ENCODE measurements at places on chromosomes 6 and 20.

GRCh38 chr6:2055911-2056310 lies 189.5 kb downstream of the GMDS start:
- no peak for DNase-seq

- DNase-seq = no peak
Measured at GRCh38 chr6:10363911-10364310, 51.0 kb downstream of the TFAP2A start.

DNA sequence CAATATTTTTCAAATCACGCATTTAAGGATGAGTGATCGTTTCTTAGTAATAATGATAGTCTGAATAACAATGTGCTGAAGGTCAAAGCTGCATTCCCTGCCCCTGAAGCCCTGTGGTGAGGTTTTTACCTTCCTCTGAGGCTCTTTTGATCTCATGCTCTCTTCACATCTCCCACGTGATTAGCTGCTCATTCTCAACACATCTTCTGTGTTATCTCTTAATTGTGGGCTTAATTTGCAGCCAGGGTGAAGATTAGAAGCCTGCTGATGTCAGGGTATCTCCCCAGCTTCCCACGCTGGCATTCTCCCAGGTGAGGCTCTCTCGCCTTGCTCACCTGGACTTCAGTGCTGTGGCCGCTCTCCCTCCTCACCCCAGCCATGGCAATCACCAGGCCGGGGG lies 109.7 kb upstream of the FOXQ1 start:
- no peak for DNase-seq

- no peak for DNase-seq
Measured at GRCh38 chr20:20489648-20490341, 121.9 kb downstream of the INSM1 start.

GRCh38 chr20:32830437-32830836 lies 10.7 kb downstream of the MAPRE1 start:
- no peak for DNase-seq

DNA sequence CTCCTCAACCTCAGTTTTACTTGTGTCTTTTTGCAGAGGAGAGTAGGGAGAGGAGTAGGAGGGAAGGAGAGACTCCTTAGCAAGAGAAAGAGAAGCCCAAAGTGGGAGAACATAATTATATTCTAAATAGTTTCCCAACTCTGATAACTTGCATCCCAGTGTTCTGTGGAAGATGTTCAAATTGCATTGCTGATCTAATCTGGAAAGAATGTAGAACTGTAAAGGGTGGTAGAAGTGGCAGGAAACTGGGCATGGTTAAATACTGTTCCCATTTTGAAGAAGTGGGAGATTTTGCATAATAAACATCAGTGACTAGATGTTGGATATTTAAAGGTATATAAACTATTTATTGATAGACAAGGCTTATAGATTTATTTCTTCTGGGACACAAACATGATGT lies 42.6 kb upstream of the HMGN3 start:
- no peak for DNase-seq

DNA sequence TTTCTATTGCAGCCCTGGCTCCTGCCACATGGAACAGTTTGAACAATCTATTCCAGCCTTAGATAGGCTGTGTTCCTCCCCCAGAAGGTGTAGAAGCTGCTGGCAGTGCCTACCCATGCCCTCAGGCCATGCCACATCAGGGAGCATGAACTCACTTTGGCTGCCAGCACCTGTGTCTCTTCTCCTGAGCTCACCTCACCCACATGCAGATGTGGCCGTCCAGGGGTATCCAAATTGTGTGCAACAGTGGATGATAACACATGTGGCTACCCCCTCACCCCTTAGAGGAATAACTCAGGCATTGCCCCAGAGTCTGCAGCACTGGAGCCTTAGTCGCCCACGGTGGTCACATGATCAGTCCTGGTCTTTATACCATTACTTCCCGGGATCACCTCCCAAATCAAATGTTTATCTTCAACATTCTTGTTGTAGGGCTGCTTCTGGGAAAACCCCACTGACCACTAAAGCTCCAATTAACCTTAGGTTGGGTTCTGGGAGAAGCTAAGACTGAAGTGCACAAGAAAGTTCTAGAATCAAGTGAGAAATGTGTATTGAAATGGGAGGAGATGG lies 110.4 kb downstream of the BANF2 start:
- DNase-seq = no peak

DNA sequence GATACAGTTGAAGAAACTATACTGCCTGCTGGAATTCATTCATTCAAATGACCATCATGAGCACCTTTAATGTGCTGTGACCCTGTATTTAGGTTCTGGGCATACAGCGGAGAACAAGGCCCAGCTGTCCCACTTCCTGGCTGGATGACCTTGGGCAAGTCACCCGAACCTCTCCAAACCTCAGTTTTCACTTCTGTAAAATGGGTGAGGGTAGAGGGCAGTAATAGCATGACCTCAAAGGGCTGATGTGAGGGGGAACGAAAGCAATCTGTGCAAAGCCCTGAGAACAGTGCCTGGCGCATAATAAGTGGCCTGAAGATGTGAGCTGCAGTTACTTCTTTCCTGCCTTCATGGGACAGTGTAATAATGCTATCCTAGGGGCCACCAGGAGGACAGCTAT lies 20.5 kb upstream of the AAR2 start:
- DNase-seq = no peak

GRCh38 chr20:21808863-21809664 lies 103.6 kb downstream of the PAX1 start:
- no peak for DNase-seq

DNA sequence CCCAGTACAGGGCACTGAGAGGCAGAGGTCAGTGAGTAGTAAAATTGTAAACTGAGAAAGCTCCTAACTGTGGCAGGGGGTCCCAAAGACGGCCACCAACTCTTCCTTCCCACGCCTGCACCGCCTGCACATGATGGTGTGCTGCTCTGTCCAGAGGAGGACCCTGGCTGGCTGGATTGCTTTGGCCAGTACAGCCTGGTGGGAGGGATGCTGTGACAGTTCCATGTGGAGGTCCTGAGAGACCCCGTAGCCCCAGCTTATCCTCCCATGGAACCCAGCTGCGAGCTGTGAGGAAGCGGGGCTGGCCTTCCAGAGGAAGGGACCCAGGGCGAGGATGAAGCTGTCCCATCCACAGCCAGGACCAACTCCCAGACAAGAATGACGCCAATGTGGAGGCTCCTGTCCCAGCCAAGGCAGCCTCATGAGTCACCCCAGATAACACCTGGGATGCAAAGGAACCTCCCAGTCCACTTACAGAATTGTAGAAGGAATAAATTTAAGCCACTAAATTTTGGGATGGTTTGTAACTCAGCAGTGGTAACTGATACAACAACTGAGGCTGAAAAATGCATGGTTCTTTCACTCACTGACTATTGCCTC lies 2.0 kb upstream of the ACSS1 start:
- no peak for DNase-seq

DNA sequence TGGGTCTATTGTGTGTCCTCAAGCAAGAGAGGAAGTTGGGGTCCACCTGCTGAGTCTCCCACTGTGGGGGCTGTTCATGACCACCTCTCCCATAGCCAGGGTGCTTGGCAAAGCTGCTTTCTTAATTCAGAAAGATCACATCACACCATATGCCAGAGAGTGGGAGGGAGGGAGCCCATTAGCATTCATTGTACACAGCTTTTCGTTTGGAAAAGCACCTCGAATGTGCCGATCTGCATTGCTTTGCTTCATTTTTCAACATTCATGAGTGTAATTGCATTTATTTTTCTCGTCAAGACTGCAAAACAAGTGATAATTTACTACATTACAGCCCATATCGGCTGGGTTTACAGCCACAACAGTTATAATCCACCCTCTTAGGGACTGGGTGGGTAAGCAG lies 327.3 kb downstream of the PTPRT start:
- DNase-seq = no peak

- DNase-seq = no peak
Measured at GRCh38 chr6:7542874-7543624, 1.6 kb downstream of the DSP start.

DNA sequence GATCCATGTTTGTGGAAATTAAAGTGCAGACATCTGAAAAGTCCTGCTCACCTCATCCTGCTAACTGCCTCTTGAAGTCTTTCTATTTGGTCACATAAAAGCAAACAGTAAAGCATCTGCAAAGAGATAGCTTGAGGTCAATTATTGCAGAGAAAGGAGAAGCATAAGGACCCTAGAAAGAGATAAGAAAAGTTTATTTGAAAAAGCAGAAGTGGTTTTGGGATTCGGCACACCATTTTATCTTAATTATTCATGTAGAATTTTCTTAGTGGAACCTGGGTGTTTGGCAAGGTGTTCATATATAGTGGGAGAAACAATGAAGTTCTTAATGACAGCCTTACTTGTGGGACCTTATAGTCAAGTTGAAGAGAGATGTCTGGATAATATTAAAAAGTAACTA lies 280.8 kb downstream of the CENPW start:
- DNase-seq = no peak

DNA sequence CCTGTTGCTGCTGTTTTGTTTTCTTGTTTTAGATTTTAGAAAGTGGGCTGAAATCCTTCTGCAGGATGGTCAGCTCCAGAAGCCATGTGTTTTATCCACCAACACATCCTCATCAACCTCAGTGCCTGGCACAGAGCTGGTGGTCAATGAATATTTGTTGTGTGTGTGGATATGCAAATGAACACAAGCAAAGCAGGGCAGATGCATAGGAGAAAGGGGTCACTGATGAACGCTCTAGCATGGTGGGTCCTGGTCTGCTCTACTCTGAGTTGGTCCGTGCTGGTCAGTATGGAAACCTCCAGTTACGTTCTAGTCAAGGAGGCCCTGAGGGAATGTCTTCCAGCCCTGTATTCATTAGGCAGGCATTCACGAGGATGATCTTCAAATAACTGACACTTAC lies 682.5 kb downstream of the QKI start:
- no peak for DNase-seq

DNA sequence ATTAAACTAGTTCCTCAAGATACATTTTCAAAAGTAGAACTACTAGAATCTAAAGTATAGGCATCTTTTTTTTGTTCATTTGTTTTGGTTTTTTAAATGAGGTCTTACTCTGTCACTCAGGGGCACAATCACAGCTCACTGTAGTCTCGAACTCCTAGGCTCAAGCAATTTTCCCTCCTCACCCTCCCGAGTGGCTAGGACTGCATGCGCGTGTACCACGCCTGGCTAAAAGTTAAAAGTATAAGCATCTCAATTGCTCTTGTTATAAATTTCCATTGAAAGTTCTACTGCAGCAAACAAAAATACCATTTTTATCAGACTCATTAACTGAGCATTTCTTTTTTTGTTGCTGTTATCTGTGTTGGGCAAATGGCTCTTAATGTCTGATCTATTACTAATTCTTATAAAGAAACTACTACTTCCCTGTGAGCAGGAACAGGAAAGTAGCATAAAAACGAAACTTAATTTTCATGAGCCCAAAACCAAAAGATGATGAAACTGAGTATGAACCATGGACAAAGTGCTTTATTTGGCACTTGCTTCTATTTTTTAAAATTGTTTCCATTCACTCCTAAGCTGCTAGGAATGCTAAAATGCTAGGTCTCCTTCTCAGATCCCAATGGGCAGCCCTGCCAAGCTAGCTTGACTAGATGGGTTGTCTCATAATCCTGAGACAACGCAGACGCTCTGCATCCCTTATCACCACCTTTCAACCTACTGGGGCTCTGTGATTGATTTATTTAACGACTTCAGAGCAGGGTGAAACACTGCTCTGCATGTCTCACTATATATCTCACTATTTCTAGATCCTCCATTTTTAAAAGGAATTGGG lies 36.9 kb downstream of the TRPC4AP start:
- no peak for DNase-seq

- DNase-seq = no peak
Measured at GRCh38 chr6:2503816-2504494, 246.8 kb downstream of the MYLK4 start.

DNA sequence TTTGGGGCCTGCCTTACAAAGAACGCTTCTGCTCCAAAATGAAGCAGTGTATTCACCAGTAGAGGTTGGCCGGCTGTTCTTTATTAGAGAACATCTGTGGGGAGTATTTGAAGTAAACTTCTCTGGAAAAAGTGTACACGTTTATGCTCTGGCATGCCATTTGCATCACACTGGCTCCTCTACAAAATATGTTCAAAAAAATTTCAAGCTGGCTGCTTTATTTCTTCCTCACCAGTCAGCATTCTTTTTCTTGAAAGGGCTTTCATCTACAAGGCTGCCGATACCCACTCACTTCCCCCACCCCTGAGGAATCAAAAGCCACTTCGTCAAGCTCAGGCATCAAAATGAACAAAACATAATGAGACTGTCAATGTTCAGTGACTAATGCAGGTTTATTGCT lies 294.1 kb downstream of the TFAP2B start:
- no peak for DNase-seq

- no peak for DNase-seq
Measured at GRCh38 chr6:2695454-2696095, 55.1 kb downstream of the MYLK4 start.

DNA sequence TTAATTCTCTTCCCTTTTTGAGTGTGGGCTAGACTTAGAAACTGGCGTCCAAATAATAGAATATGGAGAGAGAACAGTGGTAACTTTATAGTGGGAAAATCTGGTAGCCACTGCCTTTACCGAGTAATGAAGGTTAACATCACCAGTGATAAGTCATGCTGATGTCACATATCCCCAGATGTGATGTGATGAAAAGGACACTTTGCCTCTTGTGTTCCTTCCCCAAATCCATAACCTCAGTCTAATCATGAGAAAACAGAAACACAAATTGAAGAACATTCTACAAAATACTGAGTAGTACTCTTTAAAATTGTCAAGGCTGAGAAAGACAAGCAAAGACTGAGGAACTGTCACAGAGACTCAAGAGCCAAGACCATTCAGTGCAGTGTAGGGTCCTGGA lies 17.8 kb downstream of the ANKS1A start:
- no peak for DNase-seq

GRCh38 chr6:7424967-7425807 lies 35.6 kb downstream of the RIOK1 start:
- DNase-seq = no peak

DNA sequence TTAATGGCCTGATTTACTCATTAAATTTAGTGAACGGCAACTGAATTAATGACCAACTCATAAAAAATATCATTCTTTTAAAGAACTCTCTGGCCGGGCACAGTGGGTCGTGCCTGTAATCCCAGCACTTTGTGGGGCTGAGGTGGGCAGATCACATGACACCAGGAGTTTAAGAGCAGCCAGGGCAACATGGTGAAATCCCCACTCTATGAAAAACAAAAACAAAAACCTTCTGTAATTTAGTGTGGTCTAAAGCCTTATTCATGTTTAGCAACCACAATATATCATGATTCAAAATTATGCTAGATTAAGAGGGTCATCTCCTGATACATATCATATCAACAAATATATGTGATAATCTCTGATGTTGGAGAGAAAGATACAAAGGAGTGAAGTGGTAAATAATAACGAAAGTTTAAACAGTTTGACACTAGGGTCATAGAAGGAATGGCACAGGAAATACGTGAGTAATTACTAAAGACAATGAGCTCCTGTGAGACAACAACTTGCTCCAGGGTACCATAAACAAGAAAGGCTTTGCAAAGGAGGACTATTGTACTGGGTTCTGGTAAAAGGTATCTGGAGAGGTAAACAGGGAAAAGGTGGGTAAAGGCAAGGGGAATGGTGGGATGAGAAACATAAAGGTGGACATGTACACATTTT lies 5.7 kb downstream of the ELOVL4 start:
- DNase-seq = no peak

- DNase-seq = no peak
Measured at GRCh38 chr6:142885182-142885867, 59.7 kb downstream of the HIVEP2 start.
